ENCODE measurements at places on chromosomes 1 and 21.

DNA sequence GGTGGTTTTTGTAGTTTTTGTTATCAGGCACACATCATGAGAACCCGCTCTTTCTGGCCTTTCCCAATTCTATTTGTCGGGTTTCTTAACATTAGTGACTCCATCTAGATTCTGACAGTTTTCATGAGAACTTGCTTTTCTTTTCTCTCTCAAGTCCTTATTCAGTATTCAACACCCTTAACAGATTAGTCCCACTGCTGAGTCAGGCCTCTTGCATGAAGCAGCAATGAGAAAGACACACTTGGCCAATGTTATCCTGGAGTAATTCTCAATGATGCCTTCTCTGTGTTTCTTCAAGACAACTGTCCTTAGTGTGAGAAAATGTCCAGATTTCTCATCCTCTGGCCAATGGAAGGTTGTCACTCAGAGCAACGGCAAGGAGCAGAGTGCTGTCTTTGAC, 11.3 kb downstream of the FMO2 start:
- no peak for DNase-seq

GRCh38 chr1:72601035-72601674, 318.8 kb upstream of the NEGR1 start:
- DNase-seq: no peak

GRCh38 chr1:12059226-12059625, 3.9 kb upstream of the TNFRSF8 start:
- DNase-seq: no peak

DNA sequence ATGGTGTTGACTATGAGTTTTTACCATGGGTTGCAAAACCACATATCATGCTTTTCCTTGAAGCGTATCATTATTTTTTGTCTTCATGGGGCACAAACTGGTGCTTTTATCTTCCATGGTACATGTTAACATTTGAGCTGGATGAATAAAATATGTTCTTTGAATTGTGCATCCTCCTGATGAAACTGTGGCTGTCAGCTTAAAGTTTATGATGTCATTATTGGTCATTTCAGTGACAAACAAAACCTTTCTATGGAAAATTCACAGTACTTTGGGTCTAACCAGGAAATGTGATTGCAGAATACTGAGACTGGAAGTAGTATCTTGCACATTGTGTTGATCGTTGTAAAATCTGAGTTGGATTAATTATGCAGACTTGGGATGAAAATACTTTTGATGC, 291.7 kb upstream of the ZRANB2 start:
- DNase-seq: no peak

DNA sequence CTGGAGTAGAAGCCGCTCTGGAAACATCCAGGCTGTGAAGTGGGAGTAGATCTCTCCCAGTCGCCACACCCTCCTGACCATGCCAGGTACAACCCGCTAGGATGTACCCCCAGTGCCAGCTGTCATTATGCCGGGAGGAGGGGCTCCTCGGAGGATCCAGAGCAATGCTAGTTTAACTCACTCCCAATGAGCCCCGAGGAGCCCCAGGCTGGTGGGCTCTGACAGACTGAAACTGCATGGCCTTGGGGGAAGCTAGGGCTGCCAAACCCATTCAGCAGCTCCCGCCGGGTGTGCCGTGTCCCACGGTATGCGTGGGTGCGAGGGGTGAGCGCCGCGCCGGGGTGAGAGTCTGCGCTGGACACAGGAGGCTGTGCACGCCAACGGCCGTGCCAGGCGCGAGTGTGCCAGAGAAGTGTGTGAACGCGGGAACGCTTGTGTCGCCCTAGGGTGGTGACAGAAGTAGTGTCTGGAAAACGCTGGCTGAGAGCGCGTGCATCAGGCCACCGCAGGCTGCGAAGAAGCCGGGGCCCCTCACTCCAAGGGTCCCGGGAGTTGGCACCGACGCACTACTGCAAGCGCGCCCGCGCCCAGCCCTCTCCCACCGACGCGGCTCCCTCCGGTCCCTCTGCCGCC, 177.1 kb upstream of the EDN2 start:
- no peak for DNase-seq

All from non-pigmented ciliary epithelial cell (primary cell).